HS-5 (cell line): ENCODE measurements at places on chromosomes 4 and X.

DNA sequence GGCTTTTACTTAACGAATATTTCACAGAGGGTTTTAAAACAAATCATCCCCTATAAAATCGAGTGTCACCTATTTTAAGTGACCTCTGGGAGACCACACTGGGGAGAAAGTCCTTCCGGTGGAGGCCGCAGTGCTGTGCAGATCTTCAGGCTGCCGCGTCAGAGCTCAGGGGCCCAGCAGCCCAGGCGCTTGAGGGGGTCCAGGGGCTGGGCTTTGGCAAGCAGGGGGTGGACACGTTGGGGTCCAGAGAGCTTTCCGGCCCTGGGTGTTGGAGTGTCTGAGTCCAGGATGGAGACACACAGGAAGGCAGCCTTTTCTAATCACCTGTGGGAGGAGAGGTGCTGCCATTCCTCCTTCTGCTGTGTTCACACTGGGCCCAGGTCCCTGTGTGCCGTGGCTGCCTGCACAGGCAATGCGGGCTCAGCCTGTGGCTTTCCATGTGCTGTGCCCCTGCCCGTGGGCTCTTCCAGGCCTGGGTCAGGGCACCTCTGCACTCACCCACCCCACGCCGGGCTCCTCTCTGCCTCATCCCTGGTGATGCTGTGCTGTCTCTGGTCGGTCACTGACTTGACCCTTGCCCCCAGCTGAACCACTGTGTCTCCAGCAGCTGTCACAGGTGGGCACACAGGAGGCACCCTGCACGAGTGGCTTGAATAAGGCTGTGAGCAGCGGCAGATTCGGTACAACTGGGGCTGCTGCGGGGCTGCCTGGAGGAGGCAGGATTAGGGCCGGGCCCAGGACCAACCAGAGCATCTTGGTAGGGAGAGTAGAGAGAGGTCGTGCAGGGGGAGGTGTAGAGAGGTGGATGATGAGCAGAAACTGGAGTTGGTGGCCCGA lies 10.0 kb downstream of the HTRA3 start:
- DNase-seq: no peak

DNA sequence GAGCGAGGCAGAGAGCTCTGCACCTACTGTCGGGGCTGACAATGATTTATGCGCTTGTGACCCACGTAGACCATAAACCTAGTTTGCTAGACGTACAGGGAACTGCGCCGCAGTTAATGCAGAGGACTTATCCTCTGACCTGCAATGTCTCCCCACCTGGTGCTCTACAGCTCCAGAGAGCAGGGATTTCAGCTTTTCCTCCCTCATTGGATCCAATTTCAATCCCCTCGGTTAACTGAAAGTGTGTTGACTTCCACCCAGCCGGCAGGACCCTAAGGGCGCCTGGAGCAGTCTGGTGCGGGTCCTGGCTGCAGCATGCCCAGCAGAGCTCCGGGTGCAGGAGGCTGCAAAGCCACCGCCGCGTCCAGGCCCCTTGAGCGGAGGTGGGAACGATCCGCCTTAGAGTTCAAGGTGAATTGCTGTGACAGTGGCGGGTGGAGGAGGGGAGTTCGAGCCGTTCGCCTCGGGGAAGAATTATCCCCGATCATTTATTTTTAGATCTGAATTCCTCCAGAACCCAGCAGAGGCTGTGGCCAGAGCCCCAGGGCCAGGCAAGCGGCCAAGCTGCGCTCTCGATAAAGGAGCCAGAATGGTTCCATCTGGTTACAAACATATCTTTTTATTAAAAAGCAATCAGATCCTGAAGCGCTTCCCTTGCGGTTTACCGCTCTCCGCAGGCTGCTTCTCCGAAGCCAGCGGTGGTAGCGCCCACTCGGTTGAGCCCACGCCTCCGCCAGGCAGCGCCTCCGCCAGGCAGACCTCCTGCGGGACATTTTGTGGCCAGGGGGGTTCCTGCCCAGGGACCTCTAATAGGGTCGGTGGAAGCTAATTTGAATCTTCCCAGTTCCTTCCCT lies 66.0 kb downstream of the FBXO8 start:
- no peak for DNase-seq

DNA sequence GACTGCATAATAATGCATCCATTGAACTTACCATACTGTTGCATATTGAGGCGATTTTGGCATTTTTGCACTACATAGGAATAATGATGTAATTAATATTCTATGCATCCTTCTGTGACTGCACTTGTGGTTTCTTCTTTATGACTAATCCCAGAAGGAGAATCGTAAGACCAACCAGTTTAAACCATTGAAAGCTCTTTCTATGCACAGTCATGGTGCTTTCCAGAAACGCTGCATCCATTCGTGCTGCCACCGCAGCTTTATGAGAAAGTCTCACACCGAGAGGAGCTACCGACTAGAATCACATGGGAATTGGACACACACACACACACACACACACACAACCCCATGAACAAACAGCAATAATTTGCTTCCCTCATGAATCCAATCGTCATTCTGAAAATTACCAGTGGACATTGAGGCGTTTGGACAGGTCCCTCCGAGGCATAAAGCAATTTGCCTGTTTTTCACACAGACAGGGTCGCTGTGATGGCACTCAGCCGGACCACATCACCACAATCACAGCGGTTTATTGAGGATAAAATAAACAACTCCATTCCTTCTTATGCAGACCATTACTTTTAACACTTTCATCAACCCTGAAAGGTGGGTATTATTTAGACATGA lies 64.2 kb downstream of the PACRGL start:
- no peak for DNase-seq

- DNase-seq: peak; percentile 34
These were observed 160.9 kb downstream of the SH2D1A start for GRCh38 chrX:124507246-124507645.

DNA sequence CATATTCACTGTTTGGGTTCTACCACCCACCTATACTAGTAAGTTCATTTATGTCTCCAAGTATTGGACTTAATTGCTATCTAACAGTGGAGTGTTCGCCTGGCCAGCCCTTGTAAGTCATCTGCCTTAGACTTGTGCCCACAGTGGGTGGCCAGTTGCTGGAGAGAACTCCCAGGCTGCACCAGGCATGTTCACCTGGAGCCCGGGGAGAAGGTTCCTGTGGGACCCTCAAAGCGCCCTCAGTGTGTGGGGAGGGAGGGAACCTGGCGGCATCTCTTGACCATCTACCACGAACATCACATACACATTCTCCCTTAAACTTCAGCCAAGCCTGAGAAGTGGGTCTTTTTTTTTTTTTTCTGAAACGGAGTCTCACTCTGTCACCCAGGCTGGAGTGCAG lies 138.1 kb downstream of the CPZ start:
- no peak for DNase-seq

- no peak for DNase-seq
These were observed 5.4 kb downstream of the RAB28 start for GRCh38 chr4:13478707-13479106.

- peak; percentile 20 for DNase-seq
These were observed 96.6 kb upstream of the DMD start for GRCh38 chrX:33307911-33308354.

DNA sequence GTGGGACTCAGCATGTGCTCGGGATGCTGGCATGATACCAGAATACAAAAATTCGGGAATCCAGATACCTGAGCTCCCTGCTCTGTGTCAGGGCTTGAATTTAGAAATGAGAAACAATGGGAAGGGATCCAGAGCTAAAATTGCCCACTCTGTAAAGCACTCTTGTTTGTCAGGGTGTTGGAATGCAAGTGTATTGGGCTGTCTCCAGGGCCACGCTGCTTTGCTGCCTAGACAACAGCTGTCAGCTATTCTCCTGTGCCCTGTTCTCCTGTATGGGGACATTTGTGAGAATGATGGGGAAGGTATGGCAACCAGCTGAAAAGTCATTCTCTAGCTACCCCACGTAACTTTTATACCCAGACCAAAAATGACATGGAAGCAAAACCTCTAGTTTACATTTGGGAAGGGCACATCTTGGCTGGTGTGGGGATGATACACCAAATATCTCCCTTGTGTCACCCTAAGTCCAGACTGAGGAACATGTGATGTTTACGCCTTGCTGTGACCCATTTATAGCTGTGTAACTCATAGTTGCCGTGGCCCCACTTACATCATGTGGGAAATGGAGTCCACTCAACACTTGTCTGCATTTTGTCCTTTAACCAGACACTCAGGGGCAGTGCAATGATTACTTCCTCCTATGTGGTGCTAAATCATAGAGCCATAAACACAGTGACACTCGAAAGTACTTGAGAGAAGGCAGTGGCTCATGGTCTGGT lies 46.6 kb downstream of the SMPX start:
- DNase-seq: no peak

GRCh38 chr4:152983221-152983620 lies 47.1 kb downstream of the FHDC1 start:
- DNase-seq: no peak
